ENCODE measurements at places on chromosomes 1 and 21. TPM values are rescaled to one million over a fixed set of nuclear protein-coding genes. Genes with fewer than 3 reads are reported as not detected.

DNA sequence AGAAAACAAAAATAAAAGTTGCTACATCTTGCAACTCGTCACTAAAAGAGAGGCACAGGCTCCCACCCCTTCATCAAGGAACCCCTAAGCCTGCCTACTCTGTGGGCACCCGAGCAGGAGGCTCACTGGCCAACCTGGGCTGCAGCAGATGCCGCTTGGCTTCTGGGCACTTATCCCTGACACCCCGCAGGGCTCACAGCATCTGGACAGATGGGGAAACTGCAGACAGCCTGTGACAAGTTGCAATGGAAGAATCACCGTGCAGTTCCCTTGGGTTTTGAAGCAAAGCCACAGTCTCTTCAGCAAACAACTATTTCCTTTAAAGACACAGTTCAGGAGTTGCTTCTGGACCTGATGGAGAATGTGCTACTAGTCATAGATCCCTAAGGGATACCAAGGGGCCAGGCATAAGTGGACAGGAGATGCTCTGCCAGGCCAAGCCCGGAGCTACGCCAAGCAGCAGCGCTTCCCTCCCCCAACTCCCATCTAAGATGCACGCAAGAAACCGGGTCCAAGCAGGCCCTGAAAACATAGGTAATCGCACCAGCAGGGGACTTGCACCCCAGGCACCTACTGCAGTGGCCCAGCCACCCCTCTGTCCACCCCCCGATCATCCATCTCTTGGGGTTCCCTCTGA lies 170.6 kb downstream of the NPHP4 start:
- no peak for DNase-seq

DNA sequence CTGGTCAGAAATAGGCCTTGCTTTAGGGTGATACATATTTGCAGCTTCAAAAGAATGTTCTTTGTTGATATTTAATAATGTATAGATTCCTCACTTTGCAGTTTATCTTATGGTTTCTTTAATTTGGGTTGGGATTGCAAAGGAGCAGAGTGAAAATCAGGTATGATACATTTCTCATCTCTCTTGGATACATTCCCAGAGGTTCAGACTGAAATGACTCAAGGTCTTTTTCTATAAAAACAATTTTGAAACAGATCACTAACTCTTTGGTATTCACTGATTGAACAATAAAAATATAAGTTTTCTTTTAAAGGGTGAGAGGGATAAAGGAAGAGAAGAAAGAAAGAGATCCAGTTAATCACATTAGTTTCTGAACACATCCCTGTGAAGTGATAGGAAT lies 606.5 kb upstream of the CAMK1G start:
- no peak for DNase-seq

DNA sequence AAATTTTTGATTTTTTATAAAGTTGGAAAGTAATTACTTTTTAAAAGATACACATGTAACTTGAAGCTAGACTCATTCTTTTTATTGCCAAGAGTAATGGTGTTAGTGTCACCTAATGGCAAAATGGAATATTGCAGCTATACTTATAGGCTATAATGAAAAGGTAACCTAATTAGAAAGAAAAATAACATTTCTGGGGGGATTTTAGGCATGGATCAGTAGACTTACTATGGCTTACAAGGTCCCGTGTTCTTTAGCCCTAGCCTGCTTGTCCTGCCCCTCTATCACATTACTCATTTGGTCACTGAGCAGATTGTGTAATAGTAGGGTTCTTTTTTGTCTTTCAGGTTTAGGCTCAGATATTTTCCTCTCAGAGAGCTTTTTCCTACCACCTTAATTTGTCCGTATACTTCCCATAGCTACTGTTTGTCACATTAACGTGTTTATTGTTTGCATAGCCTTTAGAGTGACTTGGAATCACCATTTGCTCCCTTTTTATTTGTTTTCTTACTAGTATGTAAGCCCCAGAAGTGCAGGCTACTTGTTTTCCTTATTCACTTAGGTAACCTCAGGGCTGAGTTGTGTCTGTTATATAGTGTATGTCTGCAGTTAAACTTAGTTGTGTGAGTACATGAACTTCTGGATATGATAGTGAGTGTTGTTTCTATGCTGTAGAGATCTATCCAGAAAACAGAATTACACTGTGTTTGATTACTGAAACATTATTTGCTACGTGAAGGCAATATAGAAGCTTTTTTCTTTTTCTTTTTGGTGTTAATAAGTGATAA lies 58.7 kb downstream of the RABGAP1L start:
- DNase-seq: peak; percentile 54

DNA sequence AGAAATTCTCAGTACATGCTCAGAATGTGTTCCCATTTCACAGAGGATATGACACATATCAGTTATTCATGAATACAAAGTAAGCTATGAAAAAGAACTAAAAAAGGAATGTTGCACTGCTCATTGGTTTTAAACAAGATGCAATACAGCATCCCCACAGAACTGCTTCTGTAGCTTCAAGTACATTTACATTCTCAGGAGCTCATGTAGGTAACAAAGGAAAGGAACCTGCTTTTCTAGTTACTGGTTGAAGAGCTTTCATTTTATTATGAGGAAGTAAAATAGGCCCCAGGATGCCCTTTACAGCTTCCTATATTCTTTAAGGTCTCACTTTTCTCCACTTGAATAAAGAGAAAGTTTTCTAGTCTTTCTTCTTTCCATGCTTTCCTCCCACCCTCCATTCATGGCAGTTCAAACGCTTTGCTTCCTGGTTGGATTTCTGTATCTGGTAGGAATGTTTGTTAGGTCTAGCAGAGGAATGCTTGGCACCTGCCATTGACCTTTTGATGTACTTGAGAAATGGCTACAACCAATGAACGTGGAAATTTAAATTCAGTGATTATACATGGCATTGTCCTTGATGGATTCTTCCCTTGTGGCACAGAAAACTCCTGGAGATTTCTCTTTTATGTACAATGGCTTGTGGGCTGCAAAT lies 27.1 kb upstream of the KCNK2 start:
- peak; percentile 16 for DNase-seq

- peak; percentile 95 for DNase-seq
Measured at GRCh38 chr1:15948595-15949452, 27.1 kb downstream of the ZBTB17 start.

DNA sequence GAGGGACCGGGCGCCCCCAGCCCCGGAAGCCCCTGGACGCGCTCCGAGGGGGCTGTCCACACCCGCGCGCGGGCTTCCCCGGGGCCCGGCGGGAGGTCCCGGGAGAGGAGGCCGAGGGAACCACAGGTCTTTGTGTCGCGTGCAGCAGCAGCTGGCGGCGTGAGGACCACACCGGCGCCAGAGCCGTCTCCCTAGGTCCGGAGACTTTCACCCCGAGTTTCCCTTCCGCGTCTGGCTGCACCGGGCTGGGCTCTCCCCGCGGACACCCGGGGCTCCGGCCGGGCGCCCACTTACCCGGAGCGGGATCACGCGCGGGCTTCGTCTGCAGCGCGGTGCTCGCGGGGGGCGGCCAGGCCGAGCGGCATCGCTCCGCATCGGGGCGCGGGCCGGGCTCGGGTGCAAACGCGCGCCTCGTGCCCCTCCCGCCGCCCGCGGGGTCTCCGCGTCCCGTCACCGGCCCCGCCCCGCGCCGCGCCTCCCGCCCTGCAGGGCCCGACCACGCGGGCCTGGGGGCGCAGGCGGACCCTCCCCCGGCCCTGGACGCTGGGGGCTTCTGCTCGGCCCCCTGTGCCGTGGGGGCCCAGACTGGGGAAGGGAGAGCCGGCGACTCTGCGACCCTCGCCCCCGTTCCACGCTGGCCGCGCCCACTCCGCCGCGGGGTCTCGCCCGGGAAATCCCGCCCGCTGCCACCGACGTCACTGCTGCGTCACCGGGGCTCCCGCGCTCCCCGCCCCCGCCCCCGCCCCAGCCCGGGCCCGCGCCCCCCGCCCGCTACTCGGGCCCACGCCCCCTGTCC lies at the start of gene GNG4:
TSS of gene GNG4 (minus strand) at position 417 of the 796 bp plus-strand sequence. CDS start 65,946 bp downstream, outside the sequence.
- DNase-seq: no peak

GRCh38 chr1:42731585-42731984 lies 8.5 kb downstream of the CLDN19 start:
- no peak for DNase-seq

DNA sequence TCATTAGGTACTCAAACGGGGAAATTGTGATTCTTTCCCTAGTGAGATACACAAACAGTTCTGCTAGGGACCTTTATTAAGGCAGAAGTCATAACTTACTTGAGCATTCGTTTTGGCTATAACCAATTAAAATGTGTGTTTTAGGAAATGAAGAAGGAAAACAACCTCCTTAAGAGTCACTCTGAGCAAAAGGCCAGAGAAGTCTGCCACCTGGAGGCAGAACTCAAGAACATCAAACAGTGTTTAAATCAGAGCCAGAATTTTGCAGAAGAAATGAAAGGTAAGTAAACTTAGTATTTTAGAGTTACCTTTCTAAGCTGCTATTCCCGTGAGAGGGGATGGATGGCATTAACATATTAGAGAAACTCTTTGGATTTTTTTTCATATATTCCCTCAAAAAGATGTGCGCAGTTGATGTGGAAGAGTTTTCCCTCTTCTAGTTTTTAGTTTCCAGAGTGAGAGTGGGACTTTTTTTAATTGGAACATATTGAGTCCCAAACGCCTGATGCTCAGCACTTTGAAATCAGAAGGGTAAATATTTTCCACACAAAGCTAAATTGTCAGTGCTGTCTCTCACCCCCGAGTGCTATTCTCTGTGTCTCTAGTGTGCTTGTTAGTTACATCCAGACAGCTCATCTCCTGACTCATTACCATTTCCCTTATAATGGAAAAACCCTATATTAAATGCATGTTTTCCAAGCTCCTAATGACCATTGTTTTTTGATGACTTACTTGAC lies 34.9 kb downstream of the CENPF start:
- DNase-seq: peak; percentile 69

- peak; percentile 52 for DNase-seq
Measured at GRCh38 chr1:46301808-46302640, 1.4 kb downstream of the LRRC41 start.

- no peak for DNase-seq
Measured at GRCh38 chr1:165173818-165174217, 182.7 kb downstream of the LMX1A start.

DNA sequence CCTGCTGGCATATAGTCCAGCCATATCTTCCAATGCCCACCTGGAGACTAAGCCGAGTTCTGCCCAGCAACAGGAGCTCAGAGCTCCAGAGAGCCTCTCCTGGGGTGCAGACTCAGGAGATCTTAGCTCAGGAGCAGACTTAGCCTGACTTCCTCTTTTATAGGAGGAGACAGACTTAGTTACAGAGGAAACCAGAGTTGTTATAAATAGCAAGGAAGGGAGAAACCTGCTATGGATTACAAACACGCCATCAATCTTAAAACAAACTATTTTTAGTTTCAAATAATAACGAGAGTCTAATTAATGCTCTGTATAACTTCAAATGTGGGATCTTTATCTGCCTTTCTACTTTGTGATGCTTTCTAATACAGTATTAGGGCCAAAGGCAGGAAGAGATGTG lies 3.3 kb upstream of the KIF21B start:
- no peak for DNase-seq

DNA sequence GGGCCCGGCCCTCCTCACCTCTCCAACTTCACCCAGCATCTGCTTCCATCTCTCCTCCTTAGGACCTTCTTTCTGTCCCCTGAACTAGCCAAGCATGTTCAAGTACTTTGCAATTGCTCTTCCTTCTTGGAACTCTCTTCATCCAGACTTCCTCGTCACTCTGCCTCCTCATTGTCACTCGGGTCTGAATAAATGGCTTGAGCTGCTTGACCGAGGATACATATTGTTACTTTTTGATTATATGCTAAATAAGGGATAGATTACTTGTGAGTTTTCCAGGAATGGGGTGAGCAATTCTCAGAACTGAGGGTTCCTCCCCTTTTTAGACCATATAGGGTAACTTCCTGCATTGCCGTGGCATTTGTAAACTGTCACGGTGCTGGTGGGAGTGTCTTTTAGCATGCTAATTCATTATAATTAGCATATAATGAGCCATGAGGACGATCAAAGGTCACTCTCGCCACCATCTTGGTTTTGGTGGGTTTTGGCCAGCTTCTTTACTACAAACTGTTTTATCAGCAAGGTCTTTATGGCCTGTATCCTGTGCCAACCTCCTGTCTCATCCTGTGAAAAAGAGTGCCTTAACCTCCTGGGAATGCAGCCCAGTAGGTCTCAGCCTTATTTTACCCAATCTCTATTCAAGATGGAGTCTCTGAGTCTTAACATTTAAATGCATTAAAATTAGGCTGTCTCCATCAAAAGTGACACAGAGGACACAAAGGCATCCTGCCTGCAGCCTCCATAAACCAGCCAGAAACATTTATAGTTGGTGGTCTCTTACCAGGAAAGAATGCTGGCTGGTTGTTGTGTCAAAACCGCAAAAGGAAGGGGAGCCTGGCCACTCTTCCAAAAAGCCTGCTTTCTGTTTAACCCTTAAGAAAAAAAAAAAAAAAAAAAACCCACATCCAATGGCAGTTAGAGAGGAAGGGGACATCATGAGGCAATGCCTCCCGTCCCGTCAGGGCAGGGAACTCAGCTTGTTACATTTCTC lies 179.3 kb downstream of the KAZN start:
- DNase-seq: no peak

- DNase-seq: no peak
Measured at GRCh38 chr21:39022466-39022862, 160.8 kb downstream of the PSMG1 start.

GRCh38 chr1:48581270-48581669 lies 109.3 kb upstream of the SPATA6 start:
- DNase-seq: no peak

GRCh38 chr21:43971201-43971991 lies 40.7 kb upstream of the TRAPPC10 start:
- DNase-seq: no peak

DNA sequence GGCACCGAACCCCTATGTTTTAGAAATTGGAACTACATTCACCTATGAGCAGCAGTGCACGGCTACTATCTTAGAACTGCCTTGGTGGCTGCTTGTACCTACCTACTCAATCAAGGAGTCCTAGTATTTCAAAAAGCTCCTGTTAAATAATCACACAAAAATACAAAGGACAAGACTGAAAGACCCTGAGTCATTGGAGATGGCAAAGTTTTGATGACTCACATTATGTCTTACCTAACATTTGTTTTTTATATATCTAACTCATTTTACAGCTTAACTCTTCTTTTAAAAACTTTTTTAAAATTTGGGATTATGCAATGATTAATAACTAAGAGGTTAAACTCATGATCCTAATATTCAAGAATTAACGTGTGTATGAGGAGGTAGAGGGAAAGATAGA lies 1206.0 kb upstream of the TMPRSS15 start:
- no peak for DNase-seq

GRCh38 chr1:229759037-229759435 lies 133.0 kb downstream of the URB2 start:
- DNase-seq: peak; percentile 45

GRCh38 chr21:37057614-37058013 lies 15.3 kb downstream of the PIGP start:
- no peak for DNase-seq

The FAM229A gene
- total RNA-seq: 0.36 TPM

The PGBD5 gene
- total RNA-seq: 0.28 TPM

The TTLL7 gene
- 13.3 TPM for total RNA-seq

The KAZN gene
- 5.6 TPM for total RNA-seq
